ENCODE measurements at places on chromosomes 6 and 20. TPM values are rescaled to one million over a fixed set of nuclear protein-coding genes. Genes with fewer than 3 reads are reported as not detected.

The THEMIS gene
- total RNA-seq = 5.7 TPM

The LAMA4 gene
- total RNA-seq = 9.8 TPM

The PNLDC1 gene
- not detected for total RNA-seq

The TINAG gene
- not detected for total RNA-seq

The PTCHD4 gene
- not detected for total RNA-seq

The SH3BGRL2 gene
- 102 TPM for total RNA-seq

The TBC1D32 gene
- 3.8 TPM for total RNA-seq

The CST4 gene
- total RNA-seq = not detected

The PHF10 gene
- 25.8 TPM for total RNA-seq

The POLR1C gene
- 29.3 TPM for total RNA-seq

The SNTA1 gene
- total RNA-seq = 15.2 TPM

The RAB44 gene
- not detected for total RNA-seq

The EYA2 gene
- total RNA-seq = 11.6 TPM

The NUP153 gene
- 49.4 TPM for total RNA-seq

The F13A1 gene
- total RNA-seq = 67.7 TPM

The HRH3 gene
- not detected for total RNA-seq

The BFSP1 gene
- total RNA-seq = 1.2 TPM

The ENPP1 gene
- 0.76 TPM for total RNA-seq

The B4GALT5 gene
- 34.2 TPM for total RNA-seq

The GGTLC1 gene
- total RNA-seq = not detected

The HLA-DMA gene
- 36.4 TPM for total RNA-seq

The NKAIN2 gene
- not detected for total RNA-seq

The MEP1A gene
- not detected for total RNA-seq

The OXT gene
- total RNA-seq = not detected

The SIRPB2 gene
- total RNA-seq = 1.2 TPM

The OR2J3 gene
- total RNA-seq = not detected

The COL10A1 gene
- not detected for total RNA-seq

The ACTL10 gene
- 3.9 TPM for total RNA-seq

The ROS1 gene
- not detected for total RNA-seq

The VGLL2 gene
- not detected for total RNA-seq

The THBS2 gene
- 4.3 TPM for total RNA-seq

The UNC93A gene
- 1.0 TPM for total RNA-seq

The TNFRSF21 gene
- total RNA-seq = 57.9 TPM

The FAXC gene
- 10.7 TPM for total RNA-seq

The UQCC2 gene
- total RNA-seq = 7.8 TPM

The MATN4 gene
- not detected for total RNA-seq

The SPTLC3 gene
- total RNA-seq = 7.1 TPM

The ZNF311 gene
- total RNA-seq = 0.32 TPM

The SRMS gene
- total RNA-seq = not detected

The NRN1 gene
- total RNA-seq = 0.57 TPM

The SUN5 gene
- total RNA-seq = not detected

The SLC12A5 gene
- not detected for total RNA-seq

The BMP5 gene
- total RNA-seq = 0.11 TPM

The OR12D3 gene
- total RNA-seq = not detected

The FNDC1 gene
- not detected for total RNA-seq

The PAX1 gene
- not detected for total RNA-seq

The SMPDL3A gene
- 15.4 TPM for total RNA-seq

The FAM50B gene
- 12.8 TPM for total RNA-seq

The CBFA2T2 gene
- total RNA-seq = 10.5 TPM

The HLA-G gene
- not detected for total RNA-seq

The RAET1L gene
- total RNA-seq = 14.5 TPM

The MYLK2 gene
- not detected for total RNA-seq

The PKHD1 gene
- total RNA-seq = not detected

The GSTA2 gene
- total RNA-seq = not detected

The MARCKS gene
- total RNA-seq = 51.5 TPM

The IRF4 gene
- 1.9 TPM for total RNA-seq

The DNAH8 gene
- 0.03 TPM for total RNA-seq

The CST1 gene
- total RNA-seq = not detected

The CRISP2 gene
- 0.57 TPM for total RNA-seq

Measured in esophagus squamous epithelium (tissue), 5 donors.